ENCODE measurements at places on chromosomes 12 and 14. TPM values are rescaled to one million over a fixed set of nuclear protein-coding genes. Genes with fewer than 3 reads are reported as not detected.

DNA sequence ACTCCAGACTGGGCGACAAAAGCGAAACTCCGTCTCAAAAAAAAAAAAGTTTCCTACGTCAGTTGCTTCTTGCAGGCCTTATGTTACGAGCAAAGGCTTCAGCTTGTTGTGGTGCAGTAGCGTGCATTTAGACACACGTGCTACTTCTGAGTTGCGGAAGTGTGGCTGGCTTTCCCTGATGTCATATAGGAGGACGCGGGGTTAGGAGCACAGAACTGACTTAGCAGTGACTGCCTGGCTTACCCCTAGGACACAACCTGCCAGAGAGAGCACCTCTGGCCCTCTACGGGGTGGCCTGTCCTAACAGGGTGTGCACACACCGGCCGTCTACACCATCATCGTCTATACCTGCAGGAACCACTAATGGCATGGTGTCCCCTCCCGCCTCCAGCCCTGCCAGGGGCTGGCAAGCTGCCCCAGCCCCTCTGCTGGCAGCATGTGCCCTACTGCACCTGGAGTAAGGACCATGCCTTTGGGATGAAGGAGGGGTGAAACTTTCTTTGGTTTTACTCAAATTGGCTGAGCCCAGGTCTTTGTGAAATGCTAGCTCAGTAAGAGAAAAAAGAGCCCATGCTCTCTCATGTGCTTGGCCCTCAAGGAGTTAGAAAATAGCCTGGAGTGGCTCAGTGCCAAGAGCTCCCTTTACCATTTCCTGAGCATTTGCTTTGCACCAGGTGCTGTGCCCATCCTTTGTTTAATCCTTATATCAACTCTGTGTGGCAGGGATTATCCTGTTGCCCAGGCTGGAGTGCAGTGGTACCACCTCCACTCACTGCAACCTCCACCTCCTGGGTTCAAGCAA lies 1.7 kb upstream of the GPR68 start:
- H3K36me3 ChIP-seq: peaks cover 63% of the 10 kb centered on the region
- H3K27me3 ChIP-seq: no peaks in the 10 kb centered on the region

DNA sequence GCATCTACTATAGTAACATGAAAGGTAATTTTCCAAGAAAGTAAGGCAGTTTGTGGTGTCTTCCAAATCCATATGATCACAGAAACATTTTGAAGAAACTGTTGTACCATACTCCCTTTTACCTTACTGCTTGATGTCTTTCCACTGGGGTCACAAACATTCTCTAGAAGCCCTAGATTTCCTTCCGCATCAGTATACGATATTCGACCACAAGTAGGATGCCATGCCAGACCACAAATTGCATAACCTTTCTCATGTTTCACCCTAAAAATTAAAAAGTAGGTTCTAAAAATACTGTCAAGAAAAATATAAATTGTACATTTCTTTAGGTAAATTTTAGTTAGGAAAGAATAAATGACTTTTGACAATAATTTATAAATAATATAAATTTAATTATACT lies 26.5 kb downstream of the WDHD1 start:
- H3K4me1 ChIP-seq: peaks cover 4% of the 10 kb centered on the region
- no peak overlapping the region for H3K4me3 ChIP-seq
- no peaks in the 10 kb centered on the region for H3K27me3 ChIP-seq
- H3K36me3 ChIP-seq: peaks cover 58% of the 10 kb centered on the region
- H3K27ac ChIP-seq: no peak overlapping the region

GRCh38 chr14:102150083-102150482 lies 10.4 kb downstream of the WDR20 start:
- no peak overlapping the region for H3K27ac ChIP-seq
- no peak overlapping the region for H3K4me3 ChIP-seq
- H3K27me3 ChIP-seq: no peaks in the 10 kb centered on the region
- no peak for DNase-seq
- H3K36me3 ChIP-seq: peaks cover 46% of the 10 kb centered on the region

DNA sequence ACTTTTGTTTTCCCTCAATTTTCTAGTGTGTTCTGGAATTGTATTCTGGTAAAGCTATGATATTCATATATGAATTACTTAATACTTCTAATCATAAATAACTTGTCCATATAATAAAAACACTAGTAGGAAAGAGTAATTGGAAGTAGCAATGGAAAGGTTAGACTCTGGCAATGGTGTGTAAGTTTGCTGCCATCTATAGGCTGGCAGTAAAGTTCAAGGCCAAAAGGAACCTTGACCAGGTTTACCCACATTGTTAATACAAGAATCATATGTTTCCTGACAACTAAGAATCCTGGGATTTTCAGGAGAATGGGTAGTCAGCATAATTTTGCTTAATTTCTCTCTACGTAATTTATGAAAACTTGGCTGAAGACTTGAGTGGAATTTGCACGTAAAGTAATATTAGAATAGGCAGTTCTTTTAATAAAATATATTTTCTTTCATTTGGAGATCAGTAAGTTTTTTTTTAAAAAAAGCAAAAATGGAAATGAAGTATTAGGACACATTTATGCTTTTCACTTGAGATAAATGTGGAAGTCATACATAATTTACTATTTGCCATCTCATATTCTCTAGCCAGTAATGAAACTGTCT lies 926.7 kb downstream of the GALC start:
- no peak for DNase-seq
- H3K4me1 ChIP-seq: no peaks in the 10 kb centered on the region
- H3K27ac ChIP-seq: no peak overlapping the region
- H3K4me3 ChIP-seq: no peak overlapping the region
- H3K27me3 ChIP-seq: no peaks in the 10 kb centered on the region

- peak overlapping the region; percentile 33 for H3K27ac ChIP-seq
- H3K4me3 ChIP-seq: no peak overlapping the region
- peaks cover 32% of the 10 kb centered on the region for H3K4me1 ChIP-seq
- peaks cover 79% of the 10 kb centered on the region for H3K36me3 ChIP-seq
These were observed 25.6 kb upstream of the ARID4A start for GRCh38 chr14:58272588-58273372.

DNA sequence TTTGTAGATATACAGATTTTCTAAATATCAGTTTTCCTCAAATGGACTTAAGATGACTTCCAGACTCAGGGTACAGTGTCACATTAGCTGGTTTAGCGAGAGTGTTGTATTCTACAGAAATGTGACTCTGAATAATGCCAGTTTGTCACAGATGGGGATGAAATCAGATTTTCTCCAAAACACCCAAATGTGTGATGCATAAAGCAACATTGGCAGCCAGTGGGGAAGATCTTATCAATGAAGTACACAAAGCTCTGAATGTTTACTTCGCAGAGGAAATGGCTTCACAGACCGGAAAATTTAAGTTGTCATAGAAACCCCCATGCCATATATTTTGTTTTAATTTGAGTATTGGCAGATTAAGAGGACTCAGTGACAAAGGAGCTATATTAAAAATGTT lies 29.9 kb downstream of the ANO4 start:
- H3K4me1 ChIP-seq: no peaks in the 10 kb centered on the region
- no peaks in the 10 kb centered on the region for H3K27me3 ChIP-seq
- no peak overlapping the region for H3K4me3 ChIP-seq
- no peak overlapping the region for H3K27ac ChIP-seq

Gene MYF5
- total RNA-seq: not detected

Gene LHX5
- not detected for total RNA-seq

Measured in activated T-helper 2 cell treated with anti-CD3 and anti-CD28 coated beads, Interferon-gamma antibody, Interleukin-2, Interleukin-4, amounts not matched to agents 10 μg/mL and 5 μg/mL and 100 μg/mL, durations not matched to agents 14 hours and 24 hours and 36 hours (primary cell).